ENCODE measurements at places on chromosomes 6 and 20.

DNA sequence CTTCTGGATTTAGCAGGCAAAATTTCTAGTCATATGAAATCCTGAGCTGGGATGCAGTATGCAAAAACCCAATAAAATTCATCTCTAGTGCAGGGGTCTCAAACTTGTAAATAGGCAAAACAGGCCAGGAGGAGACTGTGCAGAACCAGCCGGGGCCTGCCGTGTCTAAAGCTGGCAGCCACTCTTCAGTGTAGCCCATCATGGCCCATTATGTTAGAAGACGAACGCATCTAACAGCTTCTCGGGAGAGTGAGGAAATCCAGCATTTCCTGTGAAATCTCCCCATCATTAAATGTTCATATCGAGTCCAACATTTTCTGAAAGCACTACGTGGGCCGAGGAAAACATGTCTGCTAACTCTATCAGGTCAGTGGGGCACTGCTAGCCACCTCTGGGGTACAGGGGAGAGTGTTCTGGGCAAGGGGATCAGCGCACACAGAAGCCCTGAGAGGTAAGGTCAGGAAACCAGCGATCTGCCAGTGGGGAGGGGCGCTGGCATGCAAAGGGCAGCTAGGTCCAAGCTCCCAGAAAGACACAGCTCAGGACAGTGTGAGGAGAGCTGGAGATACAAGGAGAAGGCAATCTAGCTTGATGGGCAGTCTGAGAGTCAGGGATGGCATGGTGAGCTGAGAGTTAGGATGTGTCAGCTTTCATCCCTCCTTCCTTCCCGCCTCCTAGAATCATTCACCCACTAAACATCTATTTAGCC lies 144.2 kb downstream of the PREX1 start:
- no peak for DNase-seq

GRCh38 chr6:31352310-31352682 lies 4.7 kb downstream of the HLA-B start:
- no peak for DNase-seq

DNA sequence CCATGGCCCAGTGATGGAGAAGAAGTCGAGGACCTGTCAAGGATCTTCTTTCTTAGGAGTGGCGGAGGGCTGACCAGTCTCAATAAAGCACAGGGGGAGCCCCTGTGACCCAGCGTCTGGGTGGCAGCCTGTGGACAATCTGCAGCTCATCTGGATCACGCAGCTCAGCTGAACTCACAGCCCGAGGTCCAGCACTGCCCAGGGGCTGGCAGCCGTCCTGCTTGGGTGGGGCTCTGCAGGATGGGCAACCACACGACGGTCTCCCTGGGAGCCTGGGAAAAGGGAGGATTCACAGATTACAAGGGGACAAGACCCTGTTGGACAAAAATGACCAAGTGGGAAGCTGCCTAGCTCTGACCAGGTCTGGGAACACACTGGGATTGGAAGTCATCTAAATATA lies 110.8 kb downstream of the MYLK4 start:
- DNase-seq, result no peak

DNA sequence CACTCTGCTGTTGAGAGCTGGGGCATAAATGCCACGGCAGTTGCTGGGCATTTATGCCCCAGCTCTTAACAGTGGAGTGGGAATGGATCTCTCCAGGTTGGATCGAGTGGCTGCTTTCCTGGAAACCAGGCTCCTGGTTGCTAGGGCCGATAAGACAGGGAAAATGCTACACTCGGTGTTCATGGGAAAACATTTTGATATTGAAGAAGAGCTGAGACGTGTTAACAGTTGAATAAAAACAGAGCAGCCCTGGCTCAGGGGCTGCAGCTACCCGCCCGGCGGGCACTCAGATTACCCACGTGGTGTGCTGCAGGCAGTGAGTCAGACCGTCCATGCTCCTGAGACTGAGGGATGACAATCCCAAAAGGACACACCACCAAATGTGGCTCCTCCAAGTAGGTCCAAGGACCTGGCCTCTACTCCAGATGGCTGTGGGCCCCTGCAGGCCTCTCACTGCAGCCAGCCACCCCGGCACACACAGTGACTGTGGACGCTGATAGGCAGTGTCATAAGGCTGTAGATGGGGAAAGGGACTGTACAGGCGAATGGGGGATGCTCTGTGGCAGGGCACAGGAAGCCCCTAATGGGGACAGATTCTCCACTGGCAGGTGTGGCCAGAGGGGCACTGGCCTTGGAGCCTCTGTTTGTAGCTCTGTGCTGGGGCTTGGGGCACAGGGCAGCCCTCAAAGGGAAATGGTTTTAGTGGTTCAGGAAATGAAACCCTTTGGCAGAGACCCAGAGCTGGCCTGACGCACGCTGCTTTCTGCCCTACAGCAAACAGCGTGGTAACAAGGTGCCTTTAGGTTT lies 237.8 kb downstream of the LY86 start:
- DNase-seq, result peak; percentile 86

DNA sequence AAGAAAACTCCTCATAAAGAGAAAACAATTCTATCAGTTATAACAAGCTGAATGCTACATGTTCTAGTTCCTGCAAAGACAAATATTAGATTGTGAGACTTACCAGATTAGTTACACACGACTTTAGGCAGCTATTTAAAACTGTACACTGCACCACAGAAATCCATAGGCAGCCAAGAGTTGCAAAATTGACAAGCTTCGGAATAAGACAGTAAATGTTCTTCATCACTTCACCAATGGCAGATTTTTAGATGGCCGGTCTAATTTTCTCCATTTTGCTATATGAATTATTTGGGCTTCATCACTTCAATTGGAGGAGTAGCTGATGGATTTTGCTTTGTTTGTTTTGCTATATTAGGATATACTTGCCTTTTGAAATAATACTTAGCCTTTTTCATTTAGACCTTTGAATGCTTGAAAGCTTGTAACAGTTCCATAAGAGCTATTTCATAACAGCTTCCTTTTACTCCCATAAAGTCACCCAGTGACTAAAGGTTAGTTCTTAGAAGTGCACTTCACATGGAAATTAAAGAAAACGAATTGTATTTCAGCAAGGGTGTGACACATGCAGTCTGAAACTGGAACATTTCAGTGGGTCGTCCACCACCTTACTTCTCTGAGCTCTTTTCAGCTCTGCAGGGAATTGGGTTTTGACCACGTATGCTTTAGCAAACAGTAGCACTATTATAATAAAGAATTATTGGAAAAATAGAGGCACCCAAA lies at the start of gene ROS1:
Gene ROS1, minus strand, starts transcription at position 512 of the 723 bp plus-strand sequence. Its CDS starts 286 bp downstream, at position 226.
- no peak for DNase-seq

DNA sequence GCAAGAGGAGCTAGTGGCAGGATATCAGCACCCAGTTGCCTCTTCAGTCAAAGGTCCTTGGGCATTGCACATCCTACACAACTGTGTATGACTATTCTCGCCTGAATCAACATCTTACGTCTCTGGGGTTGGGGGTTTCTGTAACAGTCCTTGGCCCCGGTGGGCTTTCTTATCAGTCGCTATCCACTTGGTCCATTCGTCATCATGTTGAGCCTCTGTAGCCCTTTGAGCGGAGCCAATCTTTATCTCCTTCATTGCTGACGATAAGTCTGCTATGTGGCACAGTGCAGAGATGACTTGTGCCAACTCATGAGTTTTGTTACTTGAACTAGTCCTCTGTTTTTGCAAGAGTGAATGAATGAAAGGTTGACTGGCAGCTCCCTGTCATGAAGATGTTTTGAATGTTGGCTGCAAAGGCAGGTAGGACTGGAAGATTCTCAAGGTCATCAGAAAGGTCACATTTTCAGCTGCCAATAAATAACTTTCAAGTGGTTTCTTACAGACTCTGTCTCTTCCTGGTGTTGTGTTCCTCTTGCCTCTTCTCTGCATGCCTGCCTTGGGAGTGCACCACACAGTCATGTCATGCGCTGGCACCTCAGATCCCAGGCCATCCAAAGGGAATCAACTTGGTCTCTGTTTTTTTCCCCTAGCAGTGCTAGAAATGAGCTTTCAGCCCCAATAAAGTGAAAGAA lies 238.9 kb downstream of the SLC24A3 start:
- no peak for DNase-seq

DNA sequence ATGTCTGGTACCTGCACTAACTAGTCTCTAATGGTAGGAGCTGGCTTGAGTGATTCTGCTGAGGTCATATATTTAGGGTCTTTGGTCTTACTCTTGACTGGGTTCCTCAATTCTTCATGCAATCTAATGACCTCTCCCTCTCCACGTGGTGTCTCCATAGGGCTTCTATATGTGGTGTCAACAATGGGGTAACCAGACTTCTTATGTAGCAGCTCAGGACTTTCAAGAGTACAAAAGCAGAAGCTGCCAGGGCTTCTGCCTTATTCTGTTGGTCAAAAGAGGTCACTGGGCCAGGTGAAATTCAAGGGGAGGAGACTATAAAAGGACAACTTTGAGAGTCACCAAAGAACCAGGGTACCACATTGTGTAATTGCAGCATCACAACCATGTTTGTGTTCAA lies 54.3 kb downstream of the NUS1 start:
- DNase-seq, result no peak

- DNase-seq, result no peak
These were observed 20.6 kb downstream of the DTNBP1 start for GRCh38 chr6:15642276-15642675.

GRCh38 chr20:13243826-13244376 lies 22.8 kb downstream of the ISM1 start:
- DNase-seq, result no peak

- no peak for DNase-seq
These were observed 593 bp downstream of the DNMT3B start for GRCh38 chr20:32762754-32763201.

DNA sequence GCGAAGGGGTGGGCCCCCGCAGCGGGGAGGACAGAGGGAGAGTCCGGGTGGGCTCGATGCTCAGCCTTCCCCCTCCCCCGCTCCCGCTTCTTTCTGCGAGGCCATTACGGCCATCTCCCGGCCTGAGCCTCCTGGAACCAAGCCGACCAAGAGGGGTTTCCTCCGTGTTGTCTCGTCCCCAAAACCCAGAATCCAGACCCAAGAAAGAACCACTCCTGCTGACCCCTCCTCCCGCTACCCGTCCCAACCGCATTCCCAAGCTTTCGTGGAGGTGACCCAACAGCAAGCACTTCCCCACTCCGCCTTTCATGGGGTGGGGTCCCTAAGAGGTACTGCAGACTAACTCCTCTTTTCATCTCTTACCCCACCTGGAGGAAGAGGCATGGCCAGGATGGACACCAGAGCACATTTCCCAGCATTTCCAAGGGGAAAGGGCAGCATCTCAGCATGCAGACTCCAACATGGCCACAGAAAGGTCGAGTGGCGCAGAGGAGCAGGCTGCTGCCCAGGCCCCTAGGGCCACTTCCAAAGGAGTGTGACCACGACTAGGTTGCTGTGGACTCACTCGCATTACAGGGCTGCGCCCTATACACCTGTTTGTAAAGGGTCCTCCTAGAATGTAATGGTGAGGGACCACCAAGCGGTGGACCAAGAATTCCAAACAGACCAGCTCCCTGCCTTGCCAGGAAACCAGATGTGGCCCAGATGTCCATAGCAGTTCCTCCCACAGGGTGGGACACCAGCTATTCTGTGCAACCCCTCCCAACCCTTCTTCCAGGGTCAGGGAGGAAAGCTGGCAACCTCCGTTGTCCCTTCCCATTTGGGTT lies 53.4 kb downstream of the MRPL14 start:
- no peak for DNase-seq

DNA sequence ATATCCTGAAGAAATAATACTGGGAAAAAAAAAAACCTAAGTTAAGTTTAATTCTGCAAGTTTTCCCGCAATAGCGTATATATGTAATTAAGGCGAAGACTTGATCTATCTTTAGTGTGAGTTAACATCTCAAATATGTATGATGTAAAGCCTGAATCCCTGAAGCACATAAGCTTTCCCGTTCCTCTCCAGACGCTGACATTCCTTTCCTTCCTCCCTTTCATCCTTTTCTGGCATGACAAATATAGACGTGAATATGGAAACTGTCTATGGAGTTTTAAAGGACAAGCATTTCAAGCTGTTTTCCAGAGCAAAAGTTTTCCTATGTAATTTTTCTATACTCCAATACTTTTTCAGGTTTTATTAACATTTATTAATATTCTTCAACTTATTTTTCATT lies 637.0 kb downstream of the COL12A1 start:
- DNase-seq, result no peak

GRCh38 chr6:166058064-166058739 lies 109.4 kb downstream of the TBXT start:
- DNase-seq, result no peak

GRCh38 chr6:13296536-13296997 lies 31.8 kb downstream of the TBC1D7 start:
- DNase-seq, result no peak

DNA sequence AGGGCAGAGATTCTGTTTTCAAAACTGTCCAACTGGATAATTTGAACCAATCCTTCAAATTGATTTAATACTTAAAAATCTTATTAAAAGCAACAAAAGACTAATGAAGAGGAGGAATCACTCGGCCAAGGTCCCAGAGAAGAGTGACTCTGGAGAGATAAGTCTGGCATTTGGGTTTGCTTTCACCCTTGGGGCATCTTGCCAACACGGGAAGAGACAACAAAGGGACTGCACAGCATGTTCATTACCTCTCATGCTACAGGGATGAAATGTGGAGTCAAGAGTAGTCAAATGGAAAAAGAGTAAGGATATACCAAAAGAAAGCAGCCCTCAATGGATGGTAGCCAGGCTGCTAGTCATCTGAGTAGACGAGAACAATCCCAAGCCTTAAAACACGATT lies 68.2 kb downstream of the KHDRBS2 start:
- DNase-seq, result no peak

DNA sequence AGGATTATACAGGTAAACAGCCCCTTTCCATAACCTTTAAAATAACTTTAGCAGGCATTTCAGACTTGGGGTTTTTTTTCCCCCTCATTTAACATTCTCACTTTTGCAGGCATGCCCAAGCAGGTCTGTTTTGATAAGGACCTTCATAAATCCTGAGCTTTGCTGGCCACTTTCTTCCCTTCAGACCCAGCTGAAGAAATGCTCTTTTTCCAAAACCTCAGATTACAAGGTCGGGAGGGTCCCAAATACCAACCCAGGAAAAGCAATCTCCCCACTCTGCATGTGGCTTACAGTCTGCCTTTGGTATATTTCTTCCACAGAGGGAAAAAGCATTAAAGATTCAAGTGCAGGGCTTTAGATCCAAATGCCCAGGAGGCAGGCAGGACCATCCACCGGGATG lies 6.8 kb downstream of the NFATC2 start:
- DNase-seq, result no peak

DNA sequence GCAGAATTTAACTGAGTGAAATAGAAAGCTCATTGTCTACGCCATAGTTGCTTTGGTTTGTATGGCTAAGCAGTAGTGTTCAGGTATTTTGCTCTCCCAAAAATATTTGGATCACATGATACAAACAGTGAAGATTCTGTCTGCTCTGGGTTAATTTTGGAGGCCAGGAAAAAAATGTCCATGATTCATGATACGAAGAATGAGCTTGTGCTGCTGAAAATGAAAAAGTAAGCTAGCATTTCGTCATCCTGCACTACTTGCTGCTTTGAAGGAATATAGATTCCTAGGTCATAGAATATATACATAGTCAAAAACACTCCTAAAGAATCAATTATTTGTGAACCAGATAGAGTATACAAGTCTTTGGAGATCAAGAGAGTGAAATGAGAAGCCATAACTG lies 8.3 kb downstream of the WRNIP1 start:
- no peak for DNase-seq
